Testis (tissue), 5 donors: ENCODE measurements at places on chromosomes 4 and X. TPM values are rescaled to one million over a fixed set of nuclear protein-coding genes. Genes with fewer than 3 reads are reported as not detected.

SYP gene
- total RNA-seq, result 3.4 TPM

F8A3 gene
- 20.8 TPM for total RNA-seq

GPR34 gene
- 3.8 TPM for total RNA-seq

MMGT1 gene
- 9.8 TPM for total RNA-seq

DNA sequence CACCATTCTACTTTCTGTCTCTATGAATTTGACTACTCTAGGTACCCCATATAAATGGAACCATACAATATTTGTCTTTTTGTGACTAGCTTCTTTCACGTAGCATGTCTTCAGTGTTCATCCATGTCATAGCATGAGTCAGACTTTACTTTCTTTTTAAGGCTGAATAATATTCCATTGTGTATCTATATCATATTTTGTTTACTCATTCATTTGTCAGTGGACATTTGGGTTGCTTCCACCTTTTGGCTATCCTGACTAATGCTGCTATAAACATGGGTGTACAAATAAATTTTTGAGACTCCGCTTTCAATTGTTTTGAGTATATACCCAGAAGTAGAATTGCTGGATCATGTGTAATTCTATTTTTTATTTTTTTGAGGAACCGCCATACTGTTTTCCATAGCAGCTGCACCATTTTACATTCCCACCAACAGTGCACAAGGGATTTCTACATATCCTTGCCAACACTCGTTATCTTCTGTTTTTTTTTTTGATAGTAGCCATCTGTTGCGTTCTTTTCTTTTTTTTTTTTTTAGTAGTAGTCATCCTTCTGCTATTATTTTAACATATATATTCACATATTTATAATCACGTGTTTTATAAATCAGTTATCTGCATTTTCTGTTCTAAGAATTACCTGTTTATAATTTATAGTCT lies 158.0 kb upstream of the MED14 start:
- H3K36me3 ChIP-seq, result no peaks in the 10 kb centered on the region
- H3K27ac ChIP-seq, result no peak overlapping the region
- DNase-seq, result no peak
- H3K4me3 ChIP-seq, result no peak overlapping the region

DNA sequence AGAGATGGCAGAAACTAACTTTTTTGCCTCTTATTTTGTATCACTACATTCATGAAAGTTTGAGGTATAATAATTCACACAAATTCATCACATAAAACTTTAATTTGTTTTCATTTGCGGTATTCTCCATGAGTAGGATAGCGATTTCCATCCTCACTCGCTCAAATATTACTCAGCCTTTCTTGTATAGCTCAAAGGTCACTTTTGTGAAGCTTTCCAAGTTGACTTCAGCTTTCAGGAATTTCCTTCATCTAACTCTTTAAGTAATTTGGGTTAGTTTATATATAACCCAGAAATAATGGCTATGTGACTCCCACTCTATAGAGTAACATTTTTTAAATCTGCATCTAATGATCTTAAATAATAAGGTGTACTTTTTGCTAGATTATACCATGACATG lies 314.4 kb downstream of the IL1RAPL1 start:
- DNase-seq, result no peak
- H3K27me3 ChIP-seq, result no peaks in the 10 kb centered on the region
- H3K4me3 ChIP-seq, result no peak overlapping the region

- no peak overlapping the region for H3K4me3 ChIP-seq
- no peak overlapping the region for H3K27ac ChIP-seq
- H3K4me1 ChIP-seq, result no peaks in the 10 kb centered on the region
These were observed 406.3 kb upstream of the CPEB2 start for GRCh38 chr4:14596028-14596427.

GRCh38 chrX:63258144-63258543 lies 93.0 kb downstream of the SPIN4 start:
- DNase-seq, result no peak
- no peak overlapping the region for H3K27ac ChIP-seq
- no peaks in the 10 kb centered on the region for H3K36me3 ChIP-seq
- H3K4me1 ChIP-seq, result no peaks in the 10 kb centered on the region

GRCh38 chr4:9937078-9937477 lies 84.2 kb downstream of the SLC2A9 start:
- H3K36me3 ChIP-seq, result no peaks in the 10 kb centered on the region
- H3K27ac ChIP-seq, result no peak overlapping the region
- no peak for DNase-seq
- H3K27me3 ChIP-seq, result no peaks in the 10 kb centered on the region
- no peaks in the 10 kb centered on the region for H3K4me1 ChIP-seq

GRCh38 chrX:120769576-120770341 lies 105.9 kb downstream of the CT47B1 start:
- H3K27ac ChIP-seq, result no peak overlapping the region
- no peaks in the 10 kb centered on the region for H3K36me3 ChIP-seq
- H3K27me3 ChIP-seq, result no peaks in the 10 kb centered on the region
- no peak overlapping the region for H3K4me3 ChIP-seq
- no peak for DNase-seq

DNA sequence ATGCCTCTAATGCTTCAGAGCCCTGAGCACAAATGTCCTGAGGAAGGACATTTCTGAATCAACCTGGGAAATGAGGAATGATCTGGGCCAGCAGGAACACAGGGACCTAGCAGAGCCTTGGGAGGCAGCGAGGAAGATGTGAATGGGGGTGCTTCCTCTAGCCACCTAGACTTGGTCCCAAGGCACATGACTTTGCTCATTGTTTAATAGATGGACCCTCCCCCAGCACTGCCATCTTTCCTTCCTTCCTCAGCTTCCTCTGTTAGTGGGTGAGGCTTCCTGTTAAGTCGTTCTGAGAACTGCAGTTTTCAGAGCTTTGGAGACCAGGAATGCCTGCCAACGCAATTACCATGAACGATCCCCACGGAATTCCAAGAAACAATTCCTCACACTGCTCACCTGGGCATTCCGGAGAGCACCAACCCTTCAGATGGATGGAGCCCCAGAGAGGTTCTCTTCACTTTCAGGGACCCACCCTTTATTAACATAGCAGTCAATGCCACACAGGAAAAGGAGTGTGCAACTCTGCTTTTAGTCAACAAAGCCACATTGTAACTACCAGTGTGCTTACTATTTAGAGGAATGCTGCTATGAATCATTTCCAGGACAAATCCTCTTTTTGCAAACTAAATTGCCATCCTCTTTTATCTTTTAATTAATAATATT lies 48.5 kb upstream of the STIM2 start:
- H3K4me1 ChIP-seq, result no peaks in the 10 kb centered on the region
- H3K27me3 ChIP-seq, result no peaks in the 10 kb centered on the region
- H3K4me3 ChIP-seq, result no peak overlapping the region

LNX1 gene
- total RNA-seq, result 5.8 TPM

DNA sequence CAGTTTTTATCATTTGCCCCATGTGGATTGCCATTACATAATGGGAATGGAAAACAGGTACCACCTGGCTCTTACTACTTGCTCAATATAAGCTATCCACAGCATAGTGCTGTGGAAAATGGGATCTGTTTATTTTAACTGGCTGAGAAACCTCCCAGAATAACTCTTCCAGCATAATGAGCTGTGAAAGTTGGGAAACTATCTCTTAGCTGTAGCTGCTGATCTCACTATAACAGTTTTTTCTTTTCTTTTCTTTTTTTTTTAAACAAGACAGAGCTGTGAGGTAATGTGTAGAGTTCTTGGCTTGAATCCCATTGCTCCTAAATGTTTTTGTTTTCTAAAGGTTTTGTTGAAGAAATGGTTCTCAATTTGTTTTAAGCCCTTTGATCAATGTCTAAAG lies 988.3 kb downstream of the PCDH19 start:
- no peak overlapping the region for H3K4me3 ChIP-seq
- no peaks in the 10 kb centered on the region for H3K36me3 ChIP-seq
- H3K27me3 ChIP-seq, result no peaks in the 10 kb centered on the region
- no peak for DNase-seq

- no peaks in the 10 kb centered on the region for H3K4me1 ChIP-seq
- no peaks in the 10 kb centered on the region for H3K27me3 ChIP-seq
- no peak overlapping the region for H3K4me3 ChIP-seq
These were observed 74.5 kb upstream of the AFAP1 start for GRCh38 chr4:8013976-8014726.

DNA sequence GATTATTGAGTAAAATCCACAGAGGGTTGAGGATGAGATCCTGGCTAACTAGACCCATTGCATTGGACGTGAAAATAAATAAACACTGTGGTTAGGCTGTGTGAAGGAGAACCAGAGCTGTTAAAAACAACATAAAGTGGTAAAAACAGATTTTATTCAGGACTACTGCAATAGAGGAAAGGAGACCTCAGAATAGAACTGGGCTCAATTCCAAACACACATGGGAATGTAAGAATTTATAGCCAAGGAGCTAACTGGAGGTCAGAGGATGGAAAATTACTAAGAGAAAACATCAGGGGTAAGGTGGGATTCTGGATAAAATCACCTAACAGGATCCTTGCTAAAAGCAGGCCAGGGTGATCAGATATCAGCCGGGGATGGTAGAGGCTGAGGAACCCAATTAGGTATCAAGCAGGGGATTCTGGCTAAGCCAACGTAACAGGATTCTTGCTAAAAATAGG lies 112.4 kb downstream of the RNF150 start:
- peaks cover 3% of the 10 kb centered on the region for H3K4me1 ChIP-seq
- no peak for DNase-seq
- H3K27ac ChIP-seq, result no peak overlapping the region

DNA sequence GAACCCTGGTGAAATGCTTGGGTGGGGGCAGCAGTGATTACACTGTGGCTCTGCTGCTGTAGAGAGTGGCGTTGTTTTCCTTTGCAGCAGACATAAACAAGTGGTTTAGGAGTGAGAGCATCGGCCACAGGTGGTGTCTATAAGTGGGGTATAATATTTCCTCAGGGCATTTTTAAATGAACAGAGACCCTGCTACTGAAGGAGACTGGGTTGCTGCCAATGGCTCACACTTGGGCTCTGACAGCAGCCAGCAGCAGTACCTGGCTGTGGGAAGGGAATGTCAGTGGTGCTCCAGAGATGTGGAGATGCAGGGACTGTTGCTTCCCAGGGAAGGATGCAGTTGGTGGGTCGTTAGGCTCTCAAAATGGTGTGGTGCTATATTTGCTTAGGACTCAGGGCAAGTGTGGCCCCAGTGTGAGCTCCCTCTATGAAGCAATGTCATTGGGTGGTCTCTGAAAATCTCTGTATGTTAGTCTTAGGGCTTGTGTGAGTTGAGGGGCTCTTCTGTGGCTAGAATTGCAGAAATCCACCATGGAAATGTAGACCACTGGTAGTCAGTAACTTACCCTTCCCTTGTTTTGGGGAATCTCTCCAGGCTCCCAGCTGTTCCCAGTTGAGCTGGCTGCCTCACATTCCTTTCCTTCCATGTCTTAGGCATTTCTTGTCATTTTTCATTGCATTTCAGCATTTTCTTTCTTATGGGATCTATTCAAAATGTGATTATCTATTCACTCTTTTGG lies 1023.0 kb upstream of the GRID2 start:
- no peak for DNase-seq
- no peak overlapping the region for H3K27ac ChIP-seq
- no peaks in the 10 kb centered on the region for H3K4me1 ChIP-seq
- no peaks in the 10 kb centered on the region for H3K36me3 ChIP-seq
- H3K4me3 ChIP-seq, result no peak overlapping the region

DNA sequence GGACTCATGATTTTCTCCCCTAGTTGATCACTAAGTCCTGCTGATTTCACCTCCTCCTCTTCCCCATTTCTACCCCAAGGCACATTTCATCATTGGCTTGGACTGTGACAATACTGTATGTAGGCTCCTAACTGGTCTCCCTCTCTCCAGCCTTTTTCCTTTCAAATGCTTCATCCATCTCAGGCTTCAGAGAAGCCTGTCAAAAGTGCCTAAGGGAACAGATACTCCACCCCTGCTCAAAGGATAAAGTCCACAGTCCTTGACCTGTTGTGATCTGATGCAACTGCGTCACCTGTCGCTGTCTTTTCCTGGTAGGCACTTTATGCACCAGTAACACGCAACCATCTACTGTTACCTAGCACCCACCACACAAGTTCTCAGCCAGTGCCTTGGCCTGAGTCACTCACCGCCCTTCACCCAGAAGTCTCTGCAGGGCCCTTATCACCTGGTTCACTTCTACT lies 12.8 kb downstream of the SCARB2 start:
- DNase-seq, result no peak
- H3K4me3 ChIP-seq, result no peak overlapping the region
- no peaks in the 10 kb centered on the region for H3K36me3 ChIP-seq

DNA sequence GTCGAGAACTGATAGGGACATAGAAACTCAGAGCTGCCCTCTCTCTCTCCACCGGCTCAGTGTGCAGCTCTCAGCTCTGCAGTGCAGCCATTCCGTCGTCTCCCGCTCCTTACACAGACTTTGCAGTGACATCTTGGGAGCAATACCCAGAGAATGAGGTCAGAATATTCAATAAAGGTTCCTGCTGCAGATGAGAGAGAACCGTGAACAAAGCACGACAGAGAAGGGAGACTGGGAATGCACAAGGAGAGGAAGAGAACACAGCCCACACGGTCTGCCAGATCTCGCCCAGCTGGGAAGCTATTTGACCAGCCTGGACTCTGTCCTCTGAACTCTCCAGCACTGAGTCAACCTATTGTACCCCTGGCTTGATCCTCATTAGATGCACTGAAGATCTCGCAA lies 118.0 kb upstream of the PPARGC1A start:
- H3K27me3 ChIP-seq, result no peaks in the 10 kb centered on the region
- H3K4me1 ChIP-seq, result no peaks in the 10 kb centered on the region
- DNase-seq, result no peak

- H3K27me3 ChIP-seq, result no peaks in the 10 kb centered on the region
- H3K36me3 ChIP-seq, result no peaks in the 10 kb centered on the region
- H3K4me1 ChIP-seq, result no peaks in the 10 kb centered on the region
These were observed 24.8 kb upstream of the RBPJ start for GRCh38 chr4:26296021-26296420.

- H3K27me3 ChIP-seq, result no peaks in the 10 kb centered on the region
- DNase-seq, result no peak
- no peak overlapping the region for H3K4me3 ChIP-seq
- peak overlapping the region; percentile 12 for H3K27ac ChIP-seq
- H3K4me1 ChIP-seq, result peaks cover 20% of the 10 kb centered on the region
These were observed 39.1 kb upstream of the PDLIM5 start for GRCh38 chr4:94412658-94413038.

REELD1 gene
- total RNA-seq, result 1.3 TPM

CHRDL1 gene
- total RNA-seq, result 3.4 TPM

DNA sequence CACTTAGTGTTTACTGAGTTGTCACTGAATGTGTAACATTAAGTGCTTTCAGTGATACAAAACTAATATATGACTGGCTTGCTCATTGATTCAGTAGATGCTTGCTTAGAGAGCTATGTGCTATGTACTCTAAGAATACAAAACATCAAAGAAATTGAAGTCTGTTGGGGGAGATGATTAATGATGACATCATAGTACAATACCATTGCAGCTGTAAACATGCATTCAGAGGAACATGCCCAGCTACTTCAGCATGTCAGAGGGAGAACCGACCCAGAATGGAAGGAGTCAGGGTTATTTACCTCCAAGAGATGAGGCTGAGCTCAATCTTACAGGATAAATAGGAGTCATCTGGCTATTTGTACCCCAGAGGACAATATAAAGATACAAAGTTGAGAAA lies 290.8 kb downstream of the TENM3 start:
- H3K27ac ChIP-seq, result no peak overlapping the region
- H3K27me3 ChIP-seq, result no peaks in the 10 kb centered on the region
- H3K4me1 ChIP-seq, result no peaks in the 10 kb centered on the region
- H3K4me3 ChIP-seq, result no peak overlapping the region
- H3K36me3 ChIP-seq, result no peaks in the 10 kb centered on the region
- no peak for DNase-seq

GRCh38 chrX:56069299-56069931 lies 162.7 kb upstream of the KLF8 start:
- H3K36me3 ChIP-seq, result no peaks in the 10 kb centered on the region
- no peak overlapping the region for H3K27ac ChIP-seq
- no peak overlapping the region for H3K4me3 ChIP-seq
- no peaks in the 10 kb centered on the region for H3K4me1 ChIP-seq

- H3K27me3 ChIP-seq, result no peaks in the 10 kb centered on the region
- H3K4me1 ChIP-seq, result peaks cover 57% of the 10 kb centered on the region
- peak; percentile 70 for DNase-seq
- H3K36me3 ChIP-seq, result no peaks in the 10 kb centered on the region
These were observed 93.8 kb downstream of the ARHGAP10 start for GRCh38 chr4:147825451-147826287.
